ENCODE measurements at places on chromosomes 1 and 21.

- no peak for DNase-seq
Measured at GRCh38 chr21:44334329-44335030, 4.7 kb downstream of the CFAP410 start.

GRCh38 chr21:41366522-41367151 lies 4.8 kb downstream of the MX2 start:
- no peak for DNase-seq

DNA sequence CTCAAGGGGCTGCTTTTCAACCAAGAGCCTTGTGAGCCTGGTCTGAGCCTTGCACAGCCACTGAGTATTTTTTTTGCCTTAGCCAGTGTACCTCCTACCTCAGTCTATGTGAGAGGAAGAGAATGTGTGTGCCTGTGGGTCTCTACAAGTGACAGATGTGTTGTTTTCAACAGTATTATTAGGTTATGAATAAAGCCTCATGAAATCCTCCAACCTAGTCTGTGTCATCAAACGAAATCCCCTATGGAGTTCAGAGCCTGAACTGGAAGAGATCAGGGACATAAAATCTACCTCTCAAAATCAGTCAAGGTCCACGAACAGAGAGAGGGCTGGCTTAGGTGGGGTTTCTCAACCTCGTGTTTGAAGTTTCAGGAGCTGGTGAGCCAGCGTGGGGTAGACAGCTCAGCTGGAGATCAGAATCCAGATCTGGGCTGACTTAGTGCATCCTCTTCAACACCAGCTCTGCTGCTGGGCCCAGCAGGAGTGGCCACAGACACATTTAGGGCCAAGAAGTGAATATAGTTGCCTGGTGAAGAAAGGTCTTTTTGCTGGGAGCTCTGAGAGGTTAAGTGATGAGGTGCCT lies 8.2 kb downstream of the XKR8 start:
- no peak for DNase-seq

- no peak for DNase-seq
Measured at GRCh38 chr1:198620218-198620617, 18.6 kb upstream of the PTPRC start.

DNA sequence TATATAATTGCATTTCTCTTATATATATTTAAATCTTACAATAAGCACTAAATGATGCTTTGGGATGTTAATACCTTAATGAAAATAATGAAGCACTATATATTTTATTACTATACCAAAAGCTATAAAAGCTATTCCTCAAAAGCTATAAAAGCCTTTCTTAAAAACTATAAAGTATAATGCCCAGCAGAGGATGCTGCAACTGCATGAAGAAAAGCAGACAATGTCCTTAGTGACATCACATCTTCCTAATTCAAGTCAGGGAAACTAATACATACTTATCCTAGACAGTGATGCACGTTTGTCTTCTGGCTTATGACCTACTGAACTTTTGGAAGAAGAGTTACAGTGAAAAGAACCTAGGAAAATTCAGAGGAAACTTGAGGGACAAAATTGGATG lies 13.6 kb upstream of the C1orf185 start:
- no peak for DNase-seq

DNA sequence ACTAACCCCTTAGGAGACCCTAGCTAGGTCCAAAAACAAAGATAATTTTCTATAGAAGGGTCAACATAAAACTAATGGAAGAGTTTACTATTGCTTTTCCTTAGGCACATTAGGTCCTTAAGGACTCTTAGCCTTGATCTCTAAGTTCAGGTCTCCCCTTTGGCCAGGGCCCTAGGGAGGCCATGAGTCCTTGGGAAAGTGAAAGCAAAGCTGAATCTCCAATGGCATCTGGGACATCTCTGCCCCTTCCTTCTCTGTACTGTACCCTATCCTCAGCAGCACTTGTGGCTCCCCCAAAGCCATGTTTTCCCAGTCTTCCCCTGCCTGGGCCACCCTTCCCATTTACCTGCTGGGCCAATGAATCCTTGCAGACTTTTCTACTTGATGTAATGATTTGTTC lies 14.3 kb downstream of the IER5 start:
- DNase-seq, result no peak

GRCh38 chr1:245155272-245156040 lies 671 bp downstream of the KIF26B start:
- DNase-seq, result no peak

DNA sequence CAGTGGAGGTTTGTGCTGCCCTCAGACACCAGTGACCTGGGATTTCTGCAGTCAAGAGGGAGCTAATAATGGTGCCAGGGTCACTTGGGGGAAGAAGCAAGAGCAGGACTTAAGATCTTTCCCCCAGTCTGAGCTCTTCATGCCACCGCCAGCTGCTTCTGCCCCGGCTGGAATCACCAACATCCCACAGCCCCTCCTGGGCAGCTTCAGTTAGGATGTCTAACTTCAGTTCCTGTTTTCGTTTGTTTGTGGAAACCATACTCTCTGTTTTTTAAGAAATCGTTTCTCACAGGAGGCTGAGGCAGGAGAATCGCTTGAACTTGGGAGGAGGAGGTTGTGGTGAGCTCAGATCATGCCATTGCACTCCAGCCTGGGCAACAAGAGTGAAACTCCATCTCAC lies 25.6 kb upstream of the PRDM2 start:
- DNase-seq, result no peak

GRCh38 chr1:66583021-66583420 lies 49.1 kb downstream of the SGIP1 start:
- no peak for DNase-seq

- DNase-seq, result no peak
Measured at GRCh38 chr1:40312238-40313205, 4.6 kb downstream of the COL9A2 start.

All from GM04503 (cell line).